ENCODE measurements at places on chromosomes 6 and 20.

GRCh38 chr20:63176034-63176426, 39.9 kb downstream of the YTHDF1 start:
- DNase-seq: no peak

- no peak for DNase-seq
Measured at GRCh38 chr20:34904202-34904621, 27.8 kb downstream of the ACSS2 start.

DNA sequence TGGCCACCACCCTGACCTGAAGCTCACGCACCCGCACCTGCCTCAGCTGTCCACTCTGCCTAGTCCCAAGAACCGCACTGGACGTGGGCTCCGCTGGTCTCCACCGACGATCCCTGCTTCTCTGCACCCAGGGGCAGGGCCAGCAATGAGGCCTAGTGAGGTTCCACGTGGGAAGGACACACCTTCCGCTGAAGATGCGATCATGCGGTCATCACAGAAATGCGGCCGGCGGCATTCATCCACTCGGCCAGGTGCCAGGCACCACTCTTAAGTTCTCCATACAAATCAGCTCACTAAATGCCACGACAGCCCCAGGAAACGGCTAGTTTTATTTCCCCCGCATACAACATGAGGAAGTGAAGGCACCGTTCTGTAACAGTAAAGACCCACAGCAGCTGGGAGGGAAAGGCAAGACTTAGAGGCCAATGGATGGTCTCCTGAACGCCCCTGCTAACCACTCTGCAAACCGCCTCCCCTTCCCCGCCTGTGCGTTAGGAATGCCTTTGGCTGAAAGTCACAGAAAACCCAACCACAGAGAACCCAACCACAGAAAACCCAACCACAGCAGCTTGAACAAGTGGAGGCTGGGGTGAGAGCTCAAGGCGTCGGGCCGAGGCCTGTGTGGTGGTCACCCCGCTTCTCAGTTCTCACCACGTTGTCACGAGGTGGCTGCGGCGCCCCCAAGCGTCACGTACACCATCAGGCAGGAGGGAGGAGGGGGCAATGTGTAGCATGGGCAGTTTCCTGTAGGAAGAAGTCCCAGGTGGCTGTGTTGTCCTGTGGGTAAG, 204.4 kb downstream of the TAF4 start:
- no peak for DNase-seq

GRCh38 chr20:36670665-36671357, 24.8 kb upstream of the SLA2 start:
- no peak for DNase-seq

GRCh38 chr20:14332866-14333265, 4.5 kb downstream of the FLRT3 start:
- DNase-seq: no peak

GRCh38 chr20:45088247-45088646, 12.7 kb downstream of the KCNS1 start:
- no peak for DNase-seq

DNA sequence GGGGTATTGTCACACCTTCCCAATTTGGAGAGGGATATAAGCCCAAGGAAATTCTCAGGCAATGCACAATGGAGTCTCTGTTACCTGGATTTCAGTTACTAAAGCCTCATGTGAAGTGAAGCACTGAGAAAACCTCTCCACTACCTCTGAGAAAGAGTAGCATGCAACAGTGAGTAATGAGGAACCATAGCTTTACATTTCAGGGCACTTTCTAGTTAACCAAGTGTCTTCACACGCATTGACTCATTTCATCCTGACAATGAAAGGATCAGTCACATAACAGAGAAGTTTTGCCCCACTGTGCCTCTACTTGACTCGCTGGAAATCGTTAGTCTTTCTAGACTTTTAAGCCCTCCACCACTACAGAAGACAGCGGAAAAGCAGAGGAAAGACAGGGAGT, 86.2 kb upstream of the ARID1B start:
- DNase-seq: no peak

DNA sequence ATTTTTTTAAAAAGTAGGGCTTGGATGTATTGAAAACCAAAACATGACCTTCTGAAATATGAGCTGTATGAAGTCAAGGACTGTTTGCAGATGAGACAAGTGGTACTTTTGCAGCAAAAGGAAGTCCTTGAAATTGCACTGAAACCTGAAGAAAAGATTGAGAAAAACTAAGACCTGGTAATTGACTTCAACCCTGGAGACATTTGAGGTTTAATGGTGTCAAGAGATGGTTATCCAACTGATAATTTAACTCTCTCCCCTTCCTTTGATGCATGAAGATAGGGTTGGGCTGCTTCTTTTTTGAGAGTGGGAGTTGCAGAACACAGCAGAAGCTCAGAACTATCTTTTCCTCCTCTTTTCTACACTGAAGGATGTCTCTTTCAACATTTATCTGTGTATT, 180.9 kb upstream of the DTNBP1 start:
- no peak for DNase-seq

- no peak for DNase-seq
Measured at GRCh38 chr6:13251242-13251641, 77.1 kb downstream of the TBC1D7 start.

DNA sequence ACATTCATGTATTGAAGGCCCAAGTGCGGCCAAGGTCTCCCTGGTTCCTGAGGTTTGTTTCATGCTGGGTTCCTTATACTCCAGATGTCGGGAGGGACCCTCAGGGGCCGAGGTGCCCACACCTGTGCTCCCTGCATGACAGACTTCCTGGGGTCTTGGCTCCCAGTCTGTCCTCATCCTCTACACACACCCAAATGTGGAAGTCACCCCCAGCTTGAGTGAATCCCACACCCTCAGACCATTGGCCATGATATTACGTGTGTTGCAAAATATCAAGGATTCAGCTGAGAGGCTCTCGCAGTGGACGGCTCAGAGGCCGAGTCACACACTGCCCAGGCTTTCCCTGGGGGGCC, 82.2 kb upstream of the DUSP22 start:
- no peak for DNase-seq

- no peak for DNase-seq
Measured at GRCh38 chr6:137950581-137950980, 83.5 kb downstream of the TNFAIP3 start.

DNA sequence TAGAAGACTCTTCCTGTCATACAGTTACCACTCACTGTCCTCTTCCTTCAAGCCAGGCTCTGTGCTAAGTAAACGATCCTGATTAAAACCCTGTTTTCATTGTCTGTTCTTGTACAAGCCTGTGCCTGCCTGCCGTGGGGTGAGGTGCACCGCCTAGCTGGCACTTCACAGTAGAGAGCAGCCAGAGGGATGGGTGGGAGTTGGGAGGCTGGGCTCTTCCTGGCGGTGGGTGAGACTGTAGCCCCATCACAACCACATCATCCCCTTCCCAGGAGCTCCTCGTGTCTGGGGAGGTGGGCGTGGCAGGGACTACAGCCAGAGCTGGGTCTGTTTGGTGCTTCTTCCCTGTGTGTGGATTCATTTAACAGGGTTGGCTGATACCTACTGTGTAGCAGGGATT, 382.0 kb downstream of the TAF4 start:
- DNase-seq: no peak

- DNase-seq: no peak
Measured at GRCh38 chr20:5689463-5689862, 60.7 kb upstream of the SHLD1 start.

DNA sequence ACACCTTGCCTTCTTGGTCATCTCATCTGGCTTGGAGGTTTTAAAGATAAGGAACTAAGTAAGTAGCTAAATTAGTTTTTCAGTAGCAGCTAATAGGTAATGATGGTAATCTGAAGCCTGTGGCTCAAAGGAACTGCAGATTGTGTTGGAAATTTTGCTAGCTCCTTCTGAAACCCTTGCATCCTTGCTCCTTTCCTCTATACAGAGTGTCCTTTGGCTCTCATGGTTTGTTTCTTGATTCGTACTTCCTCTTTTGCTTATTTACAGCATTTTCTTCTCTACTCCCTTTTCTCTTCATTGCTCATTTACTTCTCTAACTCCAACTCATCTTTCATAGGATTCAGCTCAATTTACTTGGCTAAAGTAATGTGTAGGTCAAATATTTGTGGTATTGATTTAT, 19.0 kb downstream of the LRRC1 start:
- no peak for DNase-seq

GRCh38 chr6:125088963-125089362, 64.6 kb upstream of the TPD52L1 start:
- DNase-seq: no peak

- no peak for DNase-seq
Measured at GRCh38 chr6:40556881-40557280, 30.3 kb downstream of the LRFN2 start.

GRCh38 chr6:135906542-135906941, 55.0 kb downstream of the PDE7B start:
- DNase-seq: no peak

- DNase-seq: no peak
Measured at GRCh38 chr20:10637031-10637559, 36.7 kb downstream of the JAG1 start.

DNA sequence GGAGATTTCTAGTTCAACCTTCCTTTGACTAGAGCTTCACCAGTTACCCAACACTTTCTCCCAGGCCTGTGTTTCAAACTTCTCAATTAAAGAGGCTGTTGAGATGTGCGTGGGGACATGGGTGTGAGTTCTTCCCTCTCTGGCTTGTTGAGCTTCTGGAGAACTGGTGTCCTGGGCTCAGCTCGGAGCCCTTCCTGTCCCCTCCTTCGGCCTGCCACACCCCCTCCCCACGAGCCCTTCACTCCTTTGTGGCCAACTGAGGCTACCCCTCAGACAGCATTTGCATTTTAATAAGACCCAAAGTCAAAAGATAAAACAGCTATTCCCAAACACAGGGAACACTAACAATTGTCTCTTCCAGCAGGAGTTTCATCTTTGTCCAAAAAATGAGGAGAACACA, 123.3 kb upstream of the MLN start:
- DNase-seq: no peak

DNA sequence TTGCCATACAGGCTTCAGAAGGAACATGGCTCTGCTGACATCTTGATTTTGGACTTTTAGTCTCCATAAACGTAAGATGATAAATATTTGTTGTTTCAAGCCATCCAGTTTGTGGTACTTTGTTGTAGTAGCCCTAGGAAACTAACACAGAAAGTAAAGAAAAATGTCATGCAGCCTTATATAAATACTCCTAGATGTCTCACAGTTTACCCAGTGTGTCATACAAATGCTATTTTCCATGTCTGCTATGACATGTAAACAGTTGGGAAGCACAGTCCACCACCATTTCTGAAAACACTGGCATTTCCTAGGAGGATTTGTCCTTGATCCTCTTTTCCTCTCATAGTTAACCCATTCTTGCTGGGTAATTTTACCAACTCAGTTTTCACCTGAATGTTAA, 30.6 kb upstream of the ME1 start:
- no peak for DNase-seq

DNA sequence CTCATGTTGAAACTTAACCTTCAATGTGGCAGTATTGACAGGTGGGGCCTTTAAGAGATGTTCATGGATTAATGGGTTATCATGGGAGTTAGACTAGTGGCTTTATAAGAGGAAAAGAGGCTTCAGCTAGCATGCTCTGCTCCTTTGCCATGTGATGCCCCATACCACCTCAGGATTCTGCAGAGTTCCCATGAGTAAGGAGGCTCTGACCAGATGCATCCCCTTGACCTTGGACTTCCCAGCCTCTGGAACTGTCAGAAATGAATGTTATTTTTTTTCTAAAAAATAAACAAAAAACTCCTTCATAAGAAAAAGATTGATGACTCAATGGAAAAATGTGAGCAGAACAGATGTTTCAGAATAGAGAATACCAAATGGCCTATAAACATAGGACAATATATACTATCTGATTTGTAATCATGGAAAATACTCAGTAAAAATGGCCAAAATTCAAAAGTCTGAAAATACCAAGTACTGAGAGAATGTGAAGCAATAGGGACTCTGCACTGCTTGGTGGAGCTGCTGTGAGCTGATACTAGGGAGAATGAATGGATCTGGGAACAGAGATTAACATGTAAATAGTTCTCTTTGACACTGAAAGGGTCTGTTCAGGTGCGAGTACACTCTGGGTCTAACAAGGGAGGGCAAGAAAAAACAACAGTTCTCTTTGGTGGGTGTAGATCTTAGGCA, 7.4 kb upstream of the TRIM39 start:
- no peak for DNase-seq

DNA sequence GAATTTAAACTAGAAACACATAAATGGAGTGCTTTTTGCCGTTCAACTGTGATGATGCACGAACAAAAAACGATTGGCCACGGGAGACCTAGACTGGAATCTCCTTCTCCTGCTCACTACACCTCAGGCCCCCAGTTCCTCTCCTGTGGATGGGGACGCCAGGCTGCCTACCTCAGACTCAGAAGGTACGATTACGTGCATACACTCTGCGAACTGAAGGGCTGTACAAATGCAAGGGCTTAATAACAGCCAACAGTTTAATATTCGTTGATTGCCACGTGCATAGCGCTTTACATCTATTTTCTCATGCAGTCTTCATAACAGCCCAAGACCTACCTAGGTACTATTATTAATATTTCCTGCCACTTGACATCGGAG, 495 bp upstream of the ARMC2 start:
- no peak for DNase-seq

- DNase-seq: no peak
Measured at GRCh38 chr6:7881765-7882500, 28.7 kb downstream of the TXNDC5 start.

GRCh38 chr6:25698631-25699030, 46.6 kb downstream of the SCGN start:
- no peak for DNase-seq

DNA sequence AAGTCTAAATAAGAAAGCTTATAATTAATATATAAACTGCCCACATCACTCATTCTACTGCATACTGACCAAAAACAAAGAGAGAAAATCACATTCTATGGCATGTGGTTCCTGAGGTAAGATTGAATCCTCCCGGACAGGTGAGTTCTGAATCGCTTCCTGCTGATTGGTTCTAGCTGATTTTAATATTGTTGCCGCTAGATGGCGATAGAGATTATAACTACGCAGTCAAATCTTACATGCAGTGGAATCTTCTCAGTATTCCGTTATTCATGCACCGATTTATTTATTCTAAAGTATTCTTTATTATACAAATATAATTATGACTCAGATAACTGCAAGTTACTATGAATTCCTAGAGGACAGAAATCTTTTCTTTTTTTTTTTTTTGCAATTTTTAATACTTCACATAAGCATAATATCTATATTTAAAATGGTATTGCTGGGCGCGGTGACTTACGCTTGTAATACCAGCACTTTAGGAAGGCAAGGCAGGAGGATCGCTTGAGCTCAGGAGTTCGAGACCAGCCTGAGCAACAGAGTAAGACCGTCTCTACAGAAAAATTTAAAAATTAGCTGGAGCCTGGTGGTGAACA, 24.2 kb upstream of the TMX4 start:
- peak; percentile 44 for DNase-seq
